ENCODE measurements at places on chromosomes 1 and 21.

DNA sequence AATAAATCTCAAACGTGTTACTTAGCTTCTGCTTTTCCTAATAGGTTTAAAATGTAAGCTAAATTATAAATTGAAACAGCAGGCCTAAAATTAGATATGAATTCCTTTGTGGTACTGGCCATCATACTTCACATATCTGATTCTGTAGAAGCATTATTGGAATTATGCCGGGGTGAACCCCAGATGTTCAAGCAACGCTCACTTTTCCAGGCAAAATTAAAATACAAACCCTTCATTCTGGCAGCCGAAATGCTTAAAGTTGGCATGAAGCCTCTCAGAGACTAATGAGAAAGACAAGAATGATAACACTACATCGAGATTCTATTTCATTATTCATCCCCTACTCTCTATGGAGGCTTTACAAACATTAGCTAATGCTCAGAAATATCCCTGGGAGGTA lies 1352.7 kb upstream of the ADGRL2 start:
- no peak for DNase-seq

DNA sequence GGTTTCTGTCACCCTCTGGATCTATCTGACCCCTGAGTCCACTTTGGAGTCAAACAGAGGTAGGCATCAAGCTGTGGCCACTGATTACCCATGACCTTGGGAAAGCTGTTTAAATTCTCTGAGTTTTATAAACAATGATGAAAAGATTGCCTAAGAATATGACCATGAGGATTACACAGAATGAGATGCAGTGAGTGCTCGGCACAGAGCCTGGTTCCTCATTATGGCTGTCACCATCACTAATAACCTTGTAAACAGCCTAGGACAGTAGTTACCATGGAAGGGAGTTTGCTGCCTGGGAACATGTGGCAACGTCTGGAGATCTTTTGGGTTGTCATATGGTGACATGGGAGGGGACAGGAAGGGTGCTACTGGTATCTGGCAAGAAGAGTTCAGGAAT lies 248.3 kb upstream of the KAZN start:
- no peak for DNase-seq

GRCh38 chr21:45952974-45953373 lies 28.6 kb upstream of the COL6A1 start:
- DNase-seq = no peak

DNA sequence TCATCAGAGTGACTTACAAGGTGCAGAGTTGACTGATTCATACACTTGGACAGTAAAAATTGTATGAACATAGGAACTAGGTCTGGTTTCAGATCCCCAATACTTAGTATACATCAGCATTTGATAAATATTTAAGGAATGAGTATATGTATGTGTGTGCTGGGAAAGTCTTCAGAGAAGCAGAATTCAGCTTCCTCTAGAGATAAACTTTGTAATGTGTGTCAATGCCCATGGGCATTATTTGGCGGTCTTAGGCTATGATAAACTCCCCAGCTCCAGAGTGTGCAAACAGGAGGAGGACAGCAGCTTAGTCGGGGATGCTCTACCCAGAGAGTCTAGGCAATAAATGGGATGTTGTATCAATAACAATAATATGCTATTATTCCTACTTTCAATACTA lies 2.9 kb upstream of the CAMK1G start:
- no peak for DNase-seq

DNA sequence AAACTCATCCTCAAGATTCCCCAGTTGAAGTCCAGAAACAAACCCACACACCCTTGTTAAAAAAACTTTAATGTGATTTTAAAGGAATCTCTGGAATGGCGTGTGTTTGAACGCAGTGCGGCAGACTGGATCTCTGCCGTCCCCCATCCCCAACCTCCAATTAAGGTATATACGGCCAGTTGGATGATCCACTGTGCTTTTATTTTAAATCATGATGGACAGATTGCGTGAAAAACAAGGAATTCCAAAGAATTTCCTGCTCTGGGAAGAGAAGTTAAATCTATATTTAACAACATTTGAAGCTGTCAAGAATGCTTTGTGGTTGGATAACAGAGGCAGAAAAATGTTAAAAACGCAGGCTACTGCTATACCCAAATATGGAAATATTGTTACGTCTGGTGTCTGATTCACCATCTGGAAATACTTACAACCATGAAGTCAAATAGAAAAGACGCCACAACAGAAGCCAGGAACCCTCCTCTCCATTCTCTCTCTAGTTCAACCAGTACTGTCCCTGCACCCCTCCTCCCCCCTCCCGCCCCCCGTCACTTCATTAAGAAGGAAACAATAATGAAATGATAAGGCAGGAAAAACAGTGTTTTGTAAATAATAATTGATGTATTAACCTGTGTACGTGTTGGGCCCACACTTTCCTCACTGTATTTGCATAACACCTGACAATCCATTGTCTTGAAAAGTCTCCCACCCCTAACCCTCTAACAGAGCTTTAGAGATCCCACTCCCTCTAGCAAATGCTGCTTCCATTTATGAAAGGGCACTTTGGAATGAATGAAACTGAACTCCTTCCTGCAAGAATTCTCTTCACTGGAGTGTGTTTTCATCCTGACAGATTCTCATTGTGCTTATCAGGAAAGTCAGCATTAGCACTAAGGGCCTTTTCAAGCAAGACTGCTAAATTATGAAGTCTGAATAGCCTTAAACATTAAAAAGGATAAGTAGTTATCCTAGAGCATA lies 2.0 kb upstream of the CCN1 start:
- DNase-seq = no peak

- no peak for DNase-seq
These were observed 319.4 kb upstream of the ST6GALNAC5 start for GRCh38 chr1:76547916-76548315.

Measured in stimulated activated CD4-positive, alpha-beta T cell treated with anti-CD3 and anti-CD28 coated beads, Interleukin-2, amount 100 ng/mL, for 24 hours (primary cell).